ENCODE measurements at places on chromosomes 7 and 10.

- DNase-seq = no peak
Observed at GRCh38 chr10:47335906-47336305, 12.3 kb upstream of the RBP3 start.

- DNase-seq = no peak
Observed at GRCh38 chr10:52659085-52659484, 113.5 kb downstream of the MBL2 start.

GRCh38 chr10:73920089-73920488 lies 9.2 kb downstream of the PLAU start:
- no peak for DNase-seq

DNA sequence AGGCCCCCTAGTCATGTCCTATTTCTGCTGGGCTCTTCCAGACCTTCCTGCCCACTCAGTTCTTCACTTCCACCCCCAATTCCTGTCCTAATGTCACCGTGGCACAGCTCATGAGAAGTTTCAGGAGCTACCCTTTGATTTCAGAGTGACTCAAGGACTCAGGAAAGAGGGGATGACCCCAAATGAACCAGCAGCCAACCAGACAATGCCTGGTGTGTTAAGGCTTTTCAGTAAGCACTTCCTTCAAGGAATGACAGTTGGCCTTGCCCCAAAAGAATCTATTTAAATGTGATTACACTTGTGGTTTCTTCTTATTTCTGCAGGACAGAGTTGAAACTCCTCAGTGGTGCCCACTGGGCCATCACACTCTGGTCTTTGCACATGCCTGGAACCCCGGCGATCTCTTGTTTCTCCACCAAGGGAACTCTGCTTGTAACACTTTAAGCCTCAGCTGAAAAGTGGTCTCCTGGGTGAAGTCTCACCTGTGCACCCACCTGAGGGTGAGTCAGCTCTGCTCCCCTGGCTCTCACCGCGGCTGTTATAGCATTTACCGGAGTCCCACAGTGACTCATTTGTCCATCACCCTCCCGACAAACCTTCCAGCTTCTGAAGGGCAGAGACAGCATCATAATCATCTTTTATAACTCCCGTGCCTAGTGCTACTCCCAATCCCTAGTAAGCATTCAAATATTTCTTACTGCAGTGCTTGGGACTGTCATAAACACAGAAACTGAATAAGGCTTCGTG lies 123.0 kb upstream of the SVIL start:
- DNase-seq = no peak

GRCh38 chr7:149459540-149460452 lies 1.1 kb downstream of the ZNF777 start:
- no peak for DNase-seq

DNA sequence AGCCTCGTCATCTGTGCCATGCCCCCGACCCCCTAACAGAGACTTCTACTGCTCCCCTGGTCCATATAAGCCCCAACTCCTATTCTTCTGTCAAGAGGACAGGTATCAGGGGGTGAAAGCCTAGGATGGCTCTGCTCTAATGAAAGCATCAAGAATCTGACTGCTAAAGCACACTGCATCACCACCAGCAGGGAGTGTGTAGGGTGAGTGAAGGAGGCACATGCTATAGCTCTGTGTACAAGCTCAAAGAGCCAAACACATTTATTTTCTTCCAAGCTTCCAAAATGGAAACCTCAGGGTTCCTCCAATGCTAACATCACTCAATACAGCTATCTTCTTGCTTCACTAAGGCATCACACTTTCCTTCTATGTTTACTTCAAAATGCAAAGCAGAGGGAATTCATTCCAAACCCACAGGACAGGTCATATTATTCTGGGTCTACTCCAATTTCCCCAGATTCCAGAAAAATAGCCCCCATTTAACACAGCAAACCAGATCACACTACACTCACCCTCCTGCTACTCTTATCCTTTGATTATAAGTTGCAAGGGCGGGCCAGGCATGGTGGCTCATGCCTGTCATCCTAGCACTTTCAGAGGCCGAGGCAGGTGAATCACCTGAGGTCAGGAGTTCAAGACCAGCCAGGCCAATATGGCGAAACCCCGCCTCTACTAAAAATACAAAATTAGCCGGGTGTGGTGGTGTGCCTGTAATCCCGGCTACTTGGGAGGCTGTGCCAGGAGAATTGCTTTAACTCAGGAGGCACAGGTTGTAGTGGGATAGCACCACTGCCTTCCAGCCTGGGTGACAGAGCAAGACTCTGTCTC lies 36.6 kb downstream of the RHEB start:
- DNase-seq = no peak

DNA sequence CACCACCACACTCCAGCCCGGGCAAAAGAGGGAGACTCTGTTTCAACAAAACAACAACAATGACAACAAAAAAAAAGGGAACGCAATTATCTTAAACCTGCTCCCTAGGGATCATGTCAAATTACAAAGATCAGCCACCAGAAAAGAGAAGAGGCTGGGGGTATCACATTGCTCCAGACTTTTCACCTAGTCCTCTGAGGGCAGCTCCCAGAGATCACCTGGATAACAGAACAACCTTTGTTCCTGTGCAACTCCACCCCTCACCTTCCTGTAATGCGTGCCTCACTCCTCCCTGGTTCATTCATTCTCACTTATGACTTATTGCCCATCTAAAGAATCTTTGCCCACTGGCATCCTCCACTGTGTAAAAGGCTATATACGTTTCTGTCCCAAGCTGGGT lies 31.8 kb downstream of the SVOPL start:
- DNase-seq = no peak

DNA sequence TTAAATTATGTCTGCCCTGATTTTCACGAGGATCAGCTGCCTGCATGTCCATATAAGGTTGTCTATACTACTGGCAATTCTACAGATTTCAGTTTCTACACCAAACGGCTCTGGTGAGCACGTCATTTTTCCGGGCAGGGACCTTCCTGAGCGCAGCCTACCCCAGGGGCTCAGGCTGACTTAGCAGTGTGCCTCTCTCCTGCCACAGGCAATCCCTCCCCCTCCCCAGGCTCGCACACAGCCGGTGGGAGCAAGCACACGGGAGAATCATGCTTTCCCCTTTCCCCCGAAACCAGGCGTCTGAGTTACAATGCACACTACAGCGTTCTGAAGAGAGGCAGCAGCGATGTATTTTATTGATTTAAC lies 1.7 kb downstream of the KLF6 start:
- DNase-seq = peak; percentile 59

- DNase-seq = no peak
Observed at GRCh38 chr7:139854803-139855497, 25.9 kb downstream of the TBXAS1 start.

DNA sequence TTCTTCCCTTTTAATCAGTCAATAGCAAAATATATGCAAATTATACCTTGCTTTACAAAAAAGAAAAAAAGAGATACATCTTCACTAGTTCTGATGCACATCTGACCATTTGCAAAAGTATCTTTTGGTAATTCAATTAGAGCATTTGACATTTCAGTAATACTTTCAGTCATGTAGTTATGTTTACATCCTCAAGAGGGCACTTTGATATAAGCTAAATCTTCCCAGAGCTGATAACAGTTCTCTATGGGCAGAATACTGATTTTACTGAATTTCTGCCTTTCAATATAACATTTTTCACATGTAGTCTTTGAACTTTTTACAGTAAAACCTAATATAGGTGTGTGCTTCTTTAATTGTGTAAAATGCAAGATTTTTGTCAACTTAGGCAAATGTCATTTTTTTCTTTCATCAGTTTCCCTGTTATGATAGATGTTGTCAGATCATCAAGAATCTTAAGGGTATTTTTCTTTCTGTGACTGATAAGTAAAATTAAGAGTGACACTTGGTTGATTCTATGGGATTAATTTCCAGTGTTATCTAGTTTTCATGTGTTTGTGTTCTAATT lies 703.5 kb upstream of the SEMA3D start:
- DNase-seq = no peak

DNA sequence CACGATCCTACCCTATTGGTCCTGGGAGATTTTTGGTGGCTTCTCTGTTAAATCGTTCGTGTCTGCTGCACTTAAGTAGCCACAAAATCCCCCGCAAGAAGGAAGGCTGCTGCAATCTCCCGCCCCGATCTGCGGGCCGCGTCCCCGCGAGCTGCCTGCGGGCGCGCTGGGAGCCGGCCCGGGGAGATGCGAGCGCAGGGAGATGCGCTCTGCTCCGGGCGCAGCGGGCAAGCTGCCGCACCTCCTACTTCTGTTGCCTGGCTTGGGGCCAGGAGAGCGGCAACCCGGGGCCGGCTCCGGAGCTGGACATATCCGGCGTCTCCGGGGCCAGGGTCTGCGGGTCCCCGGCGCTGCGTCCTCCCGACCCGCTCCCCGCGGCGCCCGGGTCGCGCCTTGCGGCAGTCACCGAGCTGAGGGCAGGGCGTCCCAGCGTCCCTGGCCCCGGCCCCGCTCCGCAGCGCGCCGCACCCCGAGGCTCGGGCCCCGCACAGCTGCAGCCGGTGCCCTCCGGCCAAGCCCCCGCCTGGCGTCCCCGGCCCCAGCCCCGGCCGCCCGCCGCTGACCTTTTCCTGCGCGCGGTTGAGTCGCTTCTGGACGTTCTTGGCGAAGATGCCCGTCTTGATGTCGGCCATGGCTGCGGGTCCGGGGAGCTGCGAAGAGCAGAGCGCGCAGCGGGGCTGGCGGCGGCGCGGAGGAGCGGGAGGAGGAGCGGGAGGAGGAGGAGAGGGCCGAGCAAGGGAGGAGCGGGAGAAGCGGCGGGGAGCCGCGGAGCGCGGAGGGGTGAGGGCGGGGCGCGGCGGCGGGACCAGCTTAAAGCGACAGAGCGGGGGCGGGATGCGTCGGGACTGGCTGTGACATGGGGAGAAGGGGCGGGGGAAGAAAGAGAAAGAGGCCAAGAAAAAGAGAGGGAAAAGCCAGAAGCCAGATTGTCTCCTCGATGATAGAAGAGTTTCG lies at the start of gene AMPH:
TSS of gene AMPH (minus strand) at position 654 of the 954 bp plus-strand sequence. CDS start at position 632, 22 bp downstream.
- DNase-seq = no peak

DNA sequence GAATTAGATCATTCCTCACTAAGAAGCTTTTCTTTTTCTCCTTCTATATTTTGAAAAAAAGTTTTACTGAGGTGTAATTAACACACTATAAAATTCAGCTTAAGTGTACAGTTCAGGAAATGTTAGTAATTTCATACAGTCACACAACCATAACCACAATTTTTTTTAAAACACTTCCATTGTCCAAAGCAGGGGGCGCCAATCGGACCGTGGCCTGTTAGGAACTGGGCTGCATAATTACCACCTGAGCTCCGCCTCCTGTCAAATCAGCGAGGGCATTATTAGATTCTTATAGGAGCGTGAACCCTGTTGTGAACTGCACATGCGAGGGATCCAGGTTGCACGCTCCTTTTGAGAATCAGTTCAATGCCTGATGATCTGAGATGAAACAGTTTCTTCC lies 427.1 kb downstream of the TFEC start:
- no peak for DNase-seq

- DNase-seq = no peak
Observed at GRCh38 chr10:29826801-29827450, 192.2 kb upstream of the SVIL start.

DNA sequence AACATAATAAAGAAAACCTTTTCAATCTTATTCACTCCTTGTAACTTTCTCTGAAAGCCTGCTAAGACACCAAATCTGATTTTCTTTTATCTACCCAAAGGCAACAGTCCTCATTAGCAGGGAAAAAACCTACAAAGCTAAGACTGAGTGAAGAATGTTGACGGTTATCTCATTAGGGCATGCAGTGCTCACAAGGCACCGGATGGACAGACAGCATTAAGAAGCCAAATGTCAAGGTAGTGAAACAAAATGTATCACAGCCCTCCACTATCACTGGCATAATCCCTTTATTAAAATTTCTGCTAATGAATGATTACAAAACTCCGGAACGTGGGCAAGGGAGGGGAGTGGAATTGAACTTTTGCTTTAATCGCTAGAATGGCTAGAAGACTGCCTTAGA lies 442.8 kb downstream of the NEBL start:
- DNase-seq = no peak

GRCh38 chr7:94512735-94513564 lies 3.3 kb downstream of the CASD1 start:
- no peak for DNase-seq

DNA sequence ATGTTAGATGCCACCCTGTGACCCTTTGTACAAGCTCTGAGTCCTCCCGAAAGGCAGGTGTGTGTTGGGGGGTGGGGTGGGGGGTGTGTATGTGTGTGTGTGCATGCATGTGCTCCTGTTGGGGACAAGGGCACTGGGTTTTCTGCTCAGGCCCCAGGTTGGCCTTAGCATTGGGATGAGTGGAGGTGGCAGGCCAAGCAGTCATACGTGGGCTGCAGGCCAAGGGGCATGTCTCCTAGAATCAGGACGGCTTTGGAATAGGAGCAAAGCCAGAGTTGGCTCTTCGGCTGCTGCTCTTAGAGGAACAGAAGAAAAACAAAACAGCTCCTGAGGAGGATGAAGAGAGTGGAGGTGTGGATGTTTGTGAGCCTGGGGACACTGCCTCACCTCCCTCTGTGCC lies 26.0 kb downstream of the HSPA12A start:
- no peak for DNase-seq

DNA sequence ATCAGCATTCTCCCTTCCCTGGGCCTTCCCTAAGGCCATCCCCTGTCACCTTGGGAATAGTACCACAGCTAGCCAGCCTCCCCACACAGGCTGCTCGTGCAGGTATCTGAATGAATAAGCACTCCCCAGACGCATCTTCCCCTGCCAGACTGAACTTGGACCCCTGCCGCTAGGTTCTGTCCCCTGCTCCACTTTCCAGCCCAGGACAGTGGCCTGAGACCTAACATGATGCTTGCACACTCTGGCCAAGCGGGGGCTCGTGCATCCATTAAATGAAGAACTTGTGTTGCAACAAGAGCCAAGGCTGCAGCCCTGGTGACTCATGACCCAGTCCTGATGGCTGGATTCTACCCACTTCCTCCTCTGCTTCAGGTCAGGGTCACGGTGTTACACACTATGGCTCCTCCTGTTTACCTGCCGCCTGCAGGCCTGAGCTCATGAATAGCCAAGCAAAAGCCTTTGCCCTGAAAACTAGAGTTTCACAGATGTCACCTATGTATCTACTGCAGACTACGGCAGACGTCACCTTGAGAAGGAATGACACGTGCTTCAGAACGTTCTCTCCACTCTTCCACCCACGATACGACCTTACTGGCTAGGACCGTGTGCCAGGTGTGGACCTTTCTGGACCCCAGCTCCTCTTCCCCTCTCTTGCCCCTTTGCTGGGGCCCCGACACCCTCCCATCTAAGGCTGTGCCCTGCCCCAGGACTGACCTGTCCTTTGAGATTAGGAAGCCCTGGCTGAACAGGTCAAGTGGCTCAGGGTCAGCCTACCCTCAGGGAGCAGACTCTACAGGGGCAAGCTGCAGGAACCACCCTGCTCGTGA lies 6.5 kb downstream of the ASB13 start:
- no peak for DNase-seq

- DNase-seq = no peak
Observed at GRCh38 chr7:142181966-142182365, 70.4 kb downstream of the MGAM2 start.

All from stimulated activated CD4-positive, alpha-beta T cell treated with anti-CD3 and anti-CD28 coated beads, Interleukin-1b, Interleukin-23, amount 100 ng/mL, for 4 hours (primary cell).